ENCODE measurements at places on chromosomes 7 and 10.

- no peak for DNase-seq
Observed at GRCh38 chr7:18829858-18830285, 287.6 kb downstream of the TWIST1 start.

DNA sequence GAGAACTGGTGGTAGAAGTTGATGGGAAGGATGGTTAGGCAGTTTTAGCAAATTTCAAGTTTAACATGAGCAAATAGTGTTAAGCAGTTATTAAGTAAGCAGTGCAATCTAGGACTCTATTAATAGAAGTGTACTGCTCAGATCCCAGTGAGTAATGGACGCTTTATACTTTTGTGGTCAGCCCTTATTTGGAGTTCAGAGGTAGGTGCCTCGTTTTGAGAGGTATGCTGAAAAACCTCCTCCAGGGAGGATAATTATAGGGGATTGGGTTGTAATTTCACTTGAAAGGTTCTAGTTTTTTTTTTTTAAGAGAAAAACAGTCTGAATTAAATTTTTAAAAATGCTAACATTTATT lies 33.5 kb upstream of the CCDC7 start:
- no peak for DNase-seq

DNA sequence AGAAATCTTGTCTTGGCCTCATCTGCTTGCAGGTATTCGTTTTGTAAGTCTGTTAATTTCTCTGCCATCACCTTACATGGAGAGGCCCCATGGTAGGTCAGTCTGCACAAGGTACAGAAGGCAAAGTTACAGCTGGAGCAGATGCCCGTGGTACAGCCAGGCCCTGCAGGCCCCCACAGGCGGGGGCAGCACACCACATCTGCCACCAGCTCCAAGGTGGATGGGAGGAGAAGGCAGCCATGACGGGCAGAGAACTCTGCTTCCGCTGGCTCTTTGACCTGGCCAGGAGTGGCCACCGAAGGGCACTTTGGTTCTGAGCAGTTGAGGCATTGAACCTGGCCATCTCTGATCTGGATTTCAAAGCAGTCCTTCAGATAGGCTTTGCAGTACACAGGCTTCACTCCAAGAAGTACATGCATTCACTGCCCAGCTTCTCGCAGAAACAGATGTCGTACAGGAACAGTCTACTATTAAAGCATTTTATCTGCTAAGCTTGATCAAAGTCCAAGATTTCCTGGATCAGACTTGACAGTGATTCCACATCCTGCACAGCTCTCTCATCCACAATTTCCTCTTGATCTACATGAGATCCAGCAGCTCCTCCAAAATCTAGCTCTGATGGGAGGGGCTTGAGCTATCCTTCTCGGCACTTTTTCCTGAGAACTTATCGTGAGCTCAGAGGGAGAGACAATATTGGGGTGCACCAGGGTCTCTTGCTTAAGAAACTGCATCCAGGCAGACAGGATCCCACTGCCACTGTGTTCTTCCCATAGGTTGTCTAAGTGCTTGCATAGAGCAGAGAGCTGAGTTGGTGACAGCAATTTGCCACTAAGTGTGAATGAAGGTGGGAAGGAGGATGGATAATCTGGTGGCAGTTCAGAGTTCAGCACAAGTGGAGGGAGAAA lies 120.7 kb downstream of the TRRAP start:
- DNase-seq, result no peak

- no peak for DNase-seq
Observed at GRCh38 chr7:98119256-98119918, 12.7 kb downstream of the LMTK2 start.

DNA sequence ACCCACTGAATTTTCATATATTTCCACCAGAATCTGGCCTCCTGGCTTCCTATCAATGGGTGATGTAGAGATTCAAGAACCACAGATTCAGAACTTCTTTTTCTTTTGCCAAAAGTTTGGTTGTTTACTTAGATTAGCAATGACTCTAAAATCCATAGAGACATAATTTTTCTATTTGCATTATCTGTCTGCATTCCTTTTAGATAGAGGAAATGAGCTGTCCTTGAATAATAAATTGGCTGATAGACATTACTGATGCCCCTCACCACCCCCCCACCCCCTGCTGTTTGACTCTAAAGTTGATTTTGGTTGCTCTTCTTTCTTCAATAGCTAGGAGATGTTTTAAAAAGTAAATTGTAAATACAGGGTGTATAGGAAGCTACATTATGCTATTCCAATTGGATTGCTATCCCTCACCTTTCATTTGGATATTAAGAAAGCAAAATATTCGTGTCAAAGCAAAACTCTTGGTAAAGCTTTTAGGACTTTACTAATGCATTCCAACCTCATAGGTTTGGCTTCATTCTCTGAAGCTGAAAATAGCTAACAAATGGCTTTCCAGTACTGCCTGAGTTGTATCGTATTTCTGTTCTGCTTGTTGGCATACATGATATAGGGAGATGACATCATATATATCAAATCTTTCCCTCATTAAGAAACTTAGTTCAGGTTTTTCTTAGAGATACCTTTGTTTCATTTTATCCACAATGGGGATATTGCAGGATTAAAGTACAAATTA lies 606.0 kb downstream of the ARL4A start:
- DNase-seq, result no peak

GRCh38 chr7:31878875-31879274 lies 191.3 kb downstream of the PDE1C start:
- DNase-seq, result no peak

DNA sequence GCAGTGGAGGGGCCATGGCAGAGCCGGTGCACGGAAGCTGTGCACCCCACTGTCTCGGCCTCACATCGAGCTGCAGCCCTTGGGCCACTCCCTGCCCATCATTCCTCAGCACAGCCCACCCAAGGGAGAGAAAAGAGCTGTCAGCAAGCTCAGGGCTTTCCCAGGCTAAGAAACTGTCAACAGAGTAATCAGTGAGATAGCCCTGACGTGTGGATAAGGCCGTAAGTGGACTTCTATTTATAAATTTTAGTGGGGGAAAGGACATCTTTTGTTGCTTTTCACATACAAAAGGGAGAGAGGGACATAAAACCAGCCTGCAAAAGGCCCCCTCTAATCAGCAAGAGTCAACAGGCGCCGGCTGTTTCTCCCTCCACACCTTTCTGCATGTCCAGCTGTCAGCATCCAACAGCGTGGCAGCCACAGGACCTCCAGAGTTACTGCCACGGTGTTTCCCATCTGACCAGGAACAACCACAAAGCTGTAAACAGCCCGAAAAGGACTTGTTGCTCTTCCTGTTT lies 56.8 kb upstream of the DDC start:
- DNase-seq, result no peak

- DNase-seq, result no peak
Observed at GRCh38 chr10:97870990-97871389, 21.3 kb downstream of the GOLGA7B start.

GRCh38 chr7:19249281-19249680 lies 104.1 kb upstream of the FERD3L start:
- no peak for DNase-seq

- DNase-seq, result no peak
Observed at GRCh38 chr10:62243647-62243997, 25.0 kb downstream of the RTKN2 start.

DNA sequence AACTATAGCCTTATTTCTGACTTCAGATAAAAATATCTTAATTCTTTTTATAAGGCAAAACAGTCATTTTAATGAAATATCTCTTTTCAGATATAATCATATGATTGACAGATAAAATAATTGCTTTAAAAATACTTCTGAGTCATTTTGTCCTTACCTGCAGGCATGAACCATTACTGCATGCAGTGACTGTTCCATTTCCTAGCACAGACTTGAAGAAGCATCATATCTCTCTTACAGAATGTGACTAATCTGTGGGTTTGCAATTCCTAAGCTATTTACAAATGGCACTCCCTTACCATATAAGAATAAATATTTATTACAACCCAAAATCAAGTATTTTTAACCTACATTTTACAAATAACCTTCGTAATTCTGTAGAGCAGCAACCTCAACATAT lies 120.7 kb downstream of the SRPK2 start:
- DNase-seq, result peak; percentile 44

Data from pons (tissue), 1 donor.